Stimulated activated CD8-positive, alpha-beta memory T cell treated with anti-CD3 and anti-CD28 coated beads, Interleukin-4, amount 100 ng/mL, for 4 hours (primary cell): ENCODE measurements at places on chromosomes 11 and 22.

DNA sequence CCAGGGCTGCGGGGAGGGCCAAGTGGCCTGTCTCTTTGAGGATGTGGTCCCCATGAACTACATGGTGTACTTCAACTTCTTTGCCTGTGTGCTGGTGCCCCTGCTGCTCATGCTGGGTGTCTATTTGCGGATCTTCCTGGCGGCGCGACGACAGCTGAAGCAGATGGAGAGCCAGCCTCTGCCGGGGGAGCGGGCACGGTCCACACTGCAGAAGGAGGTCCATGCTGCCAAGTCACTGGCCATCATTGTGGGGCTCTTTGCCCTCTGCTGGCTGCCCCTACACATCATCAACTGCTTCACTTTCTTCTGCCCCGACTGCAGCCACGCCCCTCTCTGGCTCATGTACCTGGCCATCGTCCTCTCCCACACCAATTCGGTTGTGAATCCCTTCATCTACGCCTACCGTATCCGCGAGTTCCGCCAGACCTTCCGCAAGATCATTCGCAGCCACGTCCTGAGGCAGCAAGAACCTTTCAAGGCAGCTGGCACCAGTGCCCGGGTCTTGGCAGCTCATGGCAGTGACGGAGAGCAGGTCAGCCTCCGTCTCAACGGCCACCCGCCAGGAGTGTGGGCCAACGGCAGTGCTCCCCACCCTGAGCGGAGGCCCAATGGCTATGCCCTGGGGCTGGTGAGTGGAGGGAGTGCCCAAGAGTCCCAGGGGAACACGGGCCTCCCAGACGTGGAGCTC lies 13.5 kb downstream of the ADORA2A start:
- no peak for DNase-seq

- no peak for DNase-seq
Measured at GRCh38 chr11:7167976-7168740, 79.4 kb downstream of the RBMXL2 start.

- DNase-seq = no peak
Measured at GRCh38 chr11:62242021-62242420, at the start of gene SCGB1D2. Gene SCGB1D2, plus strand, starts transcription at chr11:62242239. Its CDS starts 69 bp downstream, at chr11:62242308.

DNA sequence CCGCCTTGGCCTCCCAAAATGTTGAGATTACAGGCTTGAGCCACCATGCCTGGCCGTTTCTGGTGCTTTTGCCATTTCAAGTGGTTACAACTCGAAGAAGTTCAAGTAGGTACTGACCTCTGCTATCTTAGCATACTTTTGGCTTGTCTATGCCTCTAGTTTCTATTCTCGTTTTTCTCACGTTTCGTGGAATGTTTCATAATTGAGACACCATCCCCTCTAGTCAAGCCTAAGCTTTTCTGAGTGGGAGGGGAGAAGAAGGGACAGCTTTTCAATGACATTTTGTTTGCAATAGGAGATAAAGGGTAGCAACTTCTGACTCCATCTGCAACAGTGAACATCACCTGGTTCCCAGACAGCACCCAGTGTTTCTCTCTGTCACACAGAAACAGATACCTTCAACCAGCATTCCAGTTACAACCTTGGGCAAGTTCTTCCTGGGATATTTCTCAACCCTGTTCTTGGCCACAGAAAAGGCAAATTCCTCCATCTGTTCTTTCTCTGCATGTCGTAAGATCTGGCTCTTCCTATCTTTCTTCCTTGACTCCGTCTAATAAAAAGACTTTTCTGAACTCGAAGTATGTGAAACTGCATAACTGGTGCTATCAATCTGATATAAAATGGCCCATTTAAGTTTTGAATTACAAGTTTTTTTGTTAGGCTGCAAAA lies 25.5 kb downstream of the DDI1 start:
- no peak for DNase-seq

DNA sequence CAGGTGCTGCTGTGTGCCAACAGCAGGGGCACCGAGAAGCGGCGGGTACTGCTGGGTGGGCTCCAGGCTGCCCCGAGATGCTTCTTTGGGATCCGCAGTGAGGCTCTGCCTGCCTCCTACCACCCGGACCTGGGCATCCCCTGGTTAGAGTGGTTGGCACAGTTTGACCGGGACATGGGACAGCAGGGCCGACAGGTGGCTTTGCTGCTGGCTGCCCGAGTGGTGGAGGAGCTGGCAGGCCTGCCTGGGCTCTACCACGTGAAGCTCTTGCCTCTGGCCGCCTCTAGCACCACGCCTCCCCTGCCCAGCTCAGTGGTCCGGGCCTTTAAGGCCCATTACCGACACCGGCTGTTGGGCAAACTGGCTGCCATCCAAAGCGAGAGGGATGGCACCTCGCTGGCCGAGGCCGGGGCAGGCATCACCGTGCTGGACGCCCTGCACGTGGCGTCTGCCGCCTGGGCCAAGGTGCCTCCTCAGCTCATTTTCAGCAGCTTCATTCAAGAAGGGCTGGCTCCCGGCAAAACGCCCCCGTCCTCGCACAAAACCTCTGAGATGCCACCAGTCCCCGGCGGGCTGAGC lies 1.9 kb downstream of the TIGD3 start:
- DNase-seq = no peak

DNA sequence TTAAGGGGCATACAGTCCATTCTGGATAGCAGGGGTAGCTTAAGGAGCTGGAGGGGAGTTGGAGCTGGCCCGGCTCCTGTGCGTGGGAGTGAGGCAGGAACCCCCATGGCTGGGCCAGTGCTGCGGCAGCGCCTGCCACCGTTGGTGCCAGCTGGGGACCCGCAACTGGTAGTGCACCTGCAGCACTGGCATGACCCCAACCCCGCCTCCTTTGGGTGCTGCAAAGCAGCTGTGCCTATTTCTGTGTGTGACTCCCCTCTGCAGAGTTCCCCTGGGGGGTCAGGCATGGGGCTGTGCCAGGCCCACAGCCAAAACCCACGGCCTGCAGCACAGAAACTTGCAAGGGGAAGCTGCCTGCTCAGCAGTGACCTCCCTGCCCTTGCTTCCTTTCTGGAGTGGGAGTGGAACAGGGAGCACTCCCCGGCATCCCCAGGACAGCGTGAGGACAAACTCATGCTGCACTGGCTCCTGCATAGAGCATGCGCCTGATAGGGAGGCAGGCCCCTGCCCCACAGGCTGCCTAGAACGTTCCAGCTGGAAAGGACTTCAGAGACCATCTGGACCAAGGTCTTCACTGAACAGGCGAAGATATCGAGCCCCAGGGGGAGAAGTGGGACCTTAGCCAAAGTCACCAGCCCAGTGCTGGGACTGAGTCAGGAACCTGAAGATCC lies 26.2 kb upstream of the RAB1B start:
- DNase-seq = no peak

- no peak for DNase-seq
Measured at GRCh38 chr11:27875831-27876775, 175.8 kb upstream of the BDNF start.
